Stimulated activated CD8-positive, alpha-beta memory T cell treated with anti-CD3 and anti-CD28 coated beads, Interleukin-4, amount 100 ng/mL, for 24 hours (primary cell): ENCODE measurements at places on chromosomes 13 and 19.

- no peak for DNase-seq
These were observed 600.0 kb downstream of the FGF9 start for GRCh38 chr13:22270881-22271280.

- no peak for DNase-seq
These were observed 122.3 kb downstream of the SLC7A1 start for GRCh38 chr13:29473166-29473565.

GRCh38 chr19:9941671-9942070, 5.4 kb upstream of the OLFM2 start:
- DNase-seq: no peak

DNA sequence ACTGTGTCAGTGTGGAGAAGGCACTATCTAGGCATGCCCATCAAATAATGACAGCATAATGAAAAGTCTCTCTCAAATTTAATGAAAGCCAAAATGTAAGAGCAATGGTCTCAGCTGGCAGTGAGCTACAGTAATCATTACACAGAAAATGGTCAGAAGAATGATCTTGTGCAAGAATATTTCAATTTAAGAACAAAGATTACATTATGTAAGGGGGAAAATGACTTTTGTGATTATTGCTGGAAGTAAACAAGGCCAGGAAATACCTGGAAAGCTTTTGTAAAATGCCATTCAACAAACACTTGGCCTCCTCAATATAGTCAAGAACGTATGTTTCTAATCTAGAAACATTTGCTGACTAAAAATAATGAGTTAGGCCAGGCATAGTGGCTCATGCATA, 89.1 kb downstream of the CAB39L start:
- no peak for DNase-seq

DNA sequence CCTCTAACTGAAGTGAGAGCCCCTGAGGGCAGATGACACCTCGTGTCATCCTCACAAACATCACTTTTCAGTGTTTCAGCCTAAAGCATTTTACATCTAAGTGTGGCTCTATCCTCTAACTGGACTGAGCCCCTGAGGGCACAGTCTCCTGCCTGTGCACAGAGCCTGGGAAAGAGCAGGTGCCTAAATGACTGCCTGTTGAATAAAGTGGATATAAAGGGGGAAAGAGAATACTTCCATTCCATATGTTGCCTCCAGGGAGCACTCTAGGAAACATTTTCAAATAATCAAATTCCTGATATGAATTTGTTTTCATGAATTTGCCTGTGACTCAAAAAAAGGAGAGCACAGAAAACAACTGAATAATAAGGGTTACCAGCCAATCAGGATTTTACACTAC, 32.2 kb downstream of the CNMD start:
- no peak for DNase-seq

DNA sequence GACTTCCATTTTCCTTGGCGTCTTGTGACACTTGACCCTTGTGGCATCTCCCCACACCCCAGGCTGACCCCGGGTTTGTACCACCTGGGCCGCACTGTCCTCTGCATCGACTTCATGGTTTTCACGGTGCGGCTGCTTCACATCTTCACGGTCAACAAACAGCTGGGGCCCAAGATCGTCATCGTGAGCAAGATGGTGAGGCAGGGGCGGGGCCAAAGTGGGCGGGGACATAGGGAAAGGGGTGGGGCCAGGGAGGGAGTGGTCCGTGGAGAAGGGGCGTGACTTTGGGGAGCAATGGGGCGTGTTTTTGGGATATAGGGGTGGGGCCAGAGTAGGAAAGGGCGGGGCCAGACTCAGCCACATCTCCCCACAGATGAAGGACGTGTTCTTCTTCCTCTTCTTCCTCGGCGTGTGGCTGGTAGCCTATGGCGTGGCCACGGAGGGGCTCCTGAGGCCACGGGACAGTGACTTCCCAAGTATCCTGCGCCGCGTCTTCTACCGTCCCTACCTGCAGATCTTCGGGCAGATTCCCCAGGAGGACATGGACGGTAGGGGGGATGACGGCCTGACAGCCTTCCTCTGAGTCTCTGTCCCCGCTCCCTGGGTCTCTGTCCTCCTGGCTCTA, 42.8 kb downstream of the TRPM4 start:
- DNase-seq: no peak

DNA sequence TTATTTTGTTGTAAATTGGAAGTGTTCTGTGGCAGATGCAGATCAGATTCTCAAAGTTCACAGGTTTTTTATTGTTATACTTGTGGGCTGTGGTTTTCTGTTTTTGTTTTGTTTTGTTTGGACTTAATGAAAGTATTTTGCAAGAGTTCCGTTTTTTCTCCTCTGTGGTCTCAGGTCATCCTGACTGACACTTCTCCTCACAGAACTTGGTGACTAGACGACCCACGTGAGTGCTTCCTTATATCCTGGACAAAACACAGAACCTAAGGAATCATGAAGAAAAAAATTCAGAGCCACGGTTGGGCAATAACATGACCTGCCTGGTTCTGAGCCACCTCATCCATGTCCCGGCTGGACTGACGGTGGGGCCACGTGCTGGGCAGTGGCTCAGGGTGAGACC, 2.5 kb upstream of the RFPL4AL1 start:
- no peak for DNase-seq

DNA sequence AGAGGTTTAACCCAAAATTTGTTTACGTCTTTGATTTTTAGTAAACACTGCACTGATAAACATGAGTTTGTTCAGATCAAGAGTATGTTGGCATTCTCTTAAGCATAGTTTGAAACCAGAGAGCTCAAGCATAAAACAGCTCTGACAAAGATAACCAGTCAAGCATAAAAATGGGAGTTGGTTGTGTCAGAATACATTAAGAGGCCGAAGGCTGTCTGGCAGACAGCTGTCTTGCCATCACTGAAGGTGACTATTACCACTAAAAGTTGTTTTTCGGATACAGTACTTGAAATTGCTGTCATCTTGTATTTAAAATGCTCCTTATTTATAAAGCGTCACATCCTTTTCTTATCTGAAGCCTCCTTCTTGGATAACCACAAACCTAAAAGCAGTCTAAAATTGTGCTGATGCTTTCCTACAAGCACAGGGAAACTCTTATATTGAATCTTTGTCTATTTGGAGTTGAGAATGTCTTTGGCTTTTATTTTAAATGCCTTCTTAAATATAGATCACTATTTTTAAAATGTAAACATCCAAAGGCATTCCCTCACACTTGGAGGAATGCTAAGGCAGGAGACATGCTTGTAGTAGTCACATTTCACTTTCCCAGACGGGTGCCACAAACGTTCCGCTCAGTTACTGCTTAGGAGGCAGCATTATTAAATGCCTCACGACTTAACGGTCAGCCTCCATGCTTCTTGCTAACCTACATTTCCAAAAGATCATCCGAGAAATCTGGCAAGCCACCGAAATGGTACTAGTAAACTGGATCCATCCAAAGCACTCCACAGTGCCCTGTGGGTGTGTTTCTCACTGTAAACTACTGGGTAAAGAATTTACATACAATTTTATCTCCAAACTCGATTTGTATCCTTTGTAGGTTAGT, 1.5 kb downstream of the SMAD9 start:
- no peak for DNase-seq

GRCh38 chr19:50718255-50719118, 1.1 kb downstream of the SHANK1 start:
- DNase-seq: no peak

GRCh38 chr19:45767410-45767880, 1.6 kb downstream of the SIX5 start:
- DNase-seq: no peak

GRCh38 chr13:73220966-73221720, 162.3 kb downstream of the KLF5 start:
- DNase-seq: no peak

DNA sequence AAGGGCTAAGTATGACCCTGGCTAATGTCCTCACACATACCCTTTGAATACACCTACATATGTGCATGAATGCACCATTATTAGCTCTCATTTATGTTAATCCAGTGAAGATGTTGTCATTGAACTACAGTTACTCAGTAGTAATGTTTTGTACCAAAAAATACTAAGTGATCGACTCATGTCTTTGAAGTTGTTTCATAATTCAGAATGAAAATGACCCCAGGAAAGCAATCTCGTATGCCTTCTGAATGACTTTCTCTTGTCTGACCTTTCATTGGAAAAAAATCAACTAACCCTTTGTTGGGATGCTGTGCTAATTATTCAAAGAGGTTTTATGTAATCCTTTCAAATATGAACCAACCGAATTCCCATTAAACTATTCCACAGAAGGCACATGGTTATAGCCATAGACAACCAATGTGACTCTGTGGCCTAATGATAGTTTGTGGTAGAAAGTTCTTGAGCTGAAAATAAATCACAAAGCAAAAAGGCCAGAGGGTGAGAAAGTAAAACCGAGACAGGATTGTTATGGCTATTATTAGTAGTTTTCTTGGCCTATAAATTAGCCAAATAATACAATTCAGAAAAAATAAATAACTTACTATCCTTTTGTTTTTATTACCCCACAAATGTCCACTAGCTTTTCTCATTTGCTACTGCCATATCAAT, 86.8 kb upstream of the STARD13 start:
- no peak for DNase-seq

- no peak for DNase-seq
These were observed 30.7 kb upstream of the POMP start for GRCh38 chr13:28628241-28628640.

DNA sequence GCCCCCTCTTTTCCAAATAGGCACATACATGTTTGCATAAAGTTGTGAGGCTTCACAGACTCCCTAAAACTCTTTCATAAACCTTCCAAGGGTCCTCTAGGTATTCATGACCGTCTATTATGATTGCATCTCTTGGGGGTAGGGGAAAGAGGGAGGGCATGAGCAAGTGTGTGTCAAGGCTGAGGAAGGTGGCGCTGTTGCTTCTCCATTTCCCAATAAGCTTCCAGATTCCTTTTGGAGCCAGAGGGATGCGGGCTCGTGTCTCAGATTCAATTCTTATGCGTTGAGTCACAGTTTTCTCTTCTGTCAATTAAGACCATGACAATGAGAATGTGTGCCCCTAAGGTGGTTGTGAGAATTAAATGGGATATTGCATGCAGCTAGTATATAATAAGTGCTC, 51.0 kb upstream of the CYP2A7 start:
- DNase-seq: no peak

DNA sequence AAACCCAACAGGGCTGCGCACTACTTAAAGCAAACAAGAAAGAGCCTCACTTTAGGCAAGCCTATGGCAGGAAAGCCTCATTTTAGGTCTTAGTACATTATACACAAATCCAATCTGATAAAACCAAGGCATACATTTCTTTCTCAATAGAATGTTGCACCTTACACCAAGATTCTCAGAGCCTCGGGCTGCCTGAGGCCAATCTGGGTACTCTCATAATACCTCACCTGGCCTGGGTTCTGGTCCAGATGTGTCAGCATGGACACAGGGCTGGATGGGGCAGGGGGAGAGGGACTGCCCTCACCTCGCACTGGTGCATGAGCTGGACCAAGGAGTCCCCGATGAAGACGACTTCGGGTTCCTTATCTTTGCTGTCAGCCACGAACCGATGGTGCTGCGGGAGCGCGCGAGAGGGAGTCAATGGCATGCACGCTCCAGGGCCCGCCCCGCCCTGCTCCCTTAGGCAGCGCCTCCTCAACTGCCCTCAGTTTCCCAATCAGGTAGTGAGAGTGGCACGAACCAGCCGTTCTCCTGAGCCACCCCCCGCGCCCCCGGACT, at the start of gene PRR19:
TSS of gene PRR19 (plus strand) at position 487 of the 558 bp plus-strand sequence. CDS start 7,453 bp downstream, outside the sequence.
- no peak for DNase-seq

DNA sequence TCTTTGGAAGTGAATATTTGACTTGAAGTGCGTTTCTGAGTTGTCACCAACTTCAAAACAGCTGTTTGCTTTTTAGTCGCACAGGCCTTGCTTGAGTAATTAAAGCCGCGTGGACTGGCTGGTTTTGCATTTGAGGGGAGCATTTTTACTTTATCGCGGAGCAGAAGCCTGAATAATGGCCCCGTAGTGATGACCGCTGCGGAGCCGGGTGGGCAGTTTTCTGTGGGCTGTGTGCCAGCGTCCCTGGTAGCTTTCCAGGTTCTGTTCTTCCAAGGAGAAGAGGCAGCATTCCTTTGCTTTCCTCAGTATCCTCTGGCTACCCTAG, 1.1 kb downstream of the NAA16 start:
- DNase-seq: no peak

GRCh38 chr13:45576466-45576865, 39.1 kb downstream of the ERICH6B start:
- no peak for DNase-seq

DNA sequence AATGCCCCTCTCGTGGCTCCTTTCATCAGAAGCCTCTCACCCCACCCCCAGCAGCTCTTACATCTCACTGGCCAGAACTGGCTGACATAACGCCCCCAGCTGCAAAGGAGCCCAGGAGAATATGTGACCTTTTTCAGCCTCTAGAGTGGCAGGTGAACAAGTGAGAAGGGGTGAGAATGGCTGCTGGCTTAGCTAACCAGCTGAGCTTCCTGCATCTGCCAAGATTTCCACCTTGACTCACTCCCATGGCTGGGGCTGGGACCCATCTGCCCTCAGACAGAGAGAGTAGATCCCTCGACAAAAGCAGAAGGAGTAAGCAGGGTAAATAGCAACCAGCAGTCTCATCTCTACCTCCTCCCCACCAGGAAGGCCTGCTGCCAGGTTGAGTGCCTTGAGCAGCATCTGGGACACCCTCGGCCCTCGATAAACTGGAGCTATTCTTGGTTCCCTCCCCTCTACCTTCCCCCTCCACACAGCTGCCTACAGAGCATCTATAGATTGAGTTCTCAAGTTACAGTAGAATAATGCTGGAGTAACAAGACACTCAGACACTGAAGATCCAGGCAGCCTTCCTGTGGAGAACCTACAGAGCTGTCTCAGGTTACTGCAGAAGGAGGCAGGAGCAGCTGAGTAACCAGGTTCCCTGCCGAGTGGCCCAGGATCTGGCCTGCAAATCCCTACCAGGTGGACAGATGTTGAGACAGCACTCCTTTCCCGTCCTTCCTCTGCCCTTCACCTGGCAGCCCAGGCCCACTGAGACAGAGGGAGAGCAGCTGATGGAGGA, 15.5 kb downstream of the KASH5 start:
- DNase-seq: no peak

DNA sequence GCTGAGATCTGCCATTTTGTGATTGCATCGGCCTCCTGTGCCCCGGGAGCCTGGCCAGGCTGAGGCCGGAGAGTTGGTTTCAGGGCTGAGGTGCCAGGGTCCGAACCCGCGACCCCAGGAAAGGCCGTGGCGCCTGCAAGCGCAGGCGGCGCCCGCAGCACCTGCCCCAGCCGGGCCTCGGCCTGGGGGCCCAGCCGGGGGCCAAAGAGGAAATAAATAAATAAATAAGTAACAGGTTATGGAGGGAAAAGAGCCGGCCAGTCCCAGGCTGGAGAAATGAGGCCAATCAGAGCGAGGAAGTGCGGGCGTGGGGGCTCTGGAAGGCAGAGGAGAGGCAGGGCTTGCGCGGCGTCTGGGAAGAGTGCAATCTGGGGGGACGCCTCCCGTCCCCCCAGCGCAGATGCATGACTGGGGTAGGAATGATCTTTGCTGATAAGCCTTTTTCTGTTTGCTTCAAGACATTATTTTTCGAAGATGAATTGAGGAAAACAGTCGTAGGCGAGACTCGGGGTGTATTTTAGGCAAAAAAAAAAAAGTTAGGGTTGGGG, 145.6 kb upstream of the ZNF536 start:
- DNase-seq: no peak

DNA sequence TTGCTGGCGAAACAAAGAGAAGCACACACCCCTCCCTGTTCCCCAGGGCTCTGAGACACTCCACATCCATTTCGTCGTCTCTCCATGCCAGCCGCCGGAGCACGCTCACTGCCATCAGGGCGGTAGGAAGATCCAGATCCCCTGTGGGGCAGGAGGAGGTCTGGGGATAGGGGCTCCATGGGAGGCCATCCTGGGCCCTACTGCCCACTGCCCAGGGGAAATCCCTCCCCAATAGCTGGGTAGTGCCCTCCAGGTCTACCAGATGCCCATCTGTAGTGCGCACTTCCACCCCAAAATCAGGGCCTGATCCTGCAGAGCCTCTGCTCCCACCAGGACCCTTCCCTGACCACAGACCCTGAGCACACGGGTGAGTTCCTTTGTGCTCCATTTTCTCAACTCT, 80.3 kb downstream of the EFNB2 start:
- DNase-seq: no peak
